ENCODE measurements at places on chromosomes 6 and 20.

GRCh38 chr6:88302769-88303225 is 136.7 kb upstream of the CNR1 start:
- no peaks in the 10 kb centered on the region for H3K36me3 ChIP-seq
- H3K4me3 ChIP-seq = no peak overlapping the region
- H3K27ac ChIP-seq = no peak overlapping the region

GRCh38 chr6:147105786-147106185 is 98.4 kb upstream of the STXBP5 start:
- no peaks in the 10 kb centered on the region for H3K36me3 ChIP-seq
- H3K27ac ChIP-seq = no peak overlapping the region
- H3K4me3 ChIP-seq = no peak overlapping the region
- no peaks in the 10 kb centered on the region for H3K4me1 ChIP-seq

- H3K36me3 ChIP-seq = no peaks in the 10 kb centered on the region
- no peak overlapping the region for H3K27ac ChIP-seq
- no peaks in the 10 kb centered on the region for H3K27me3 ChIP-seq
- no peak overlapping the region for H3K4me3 ChIP-seq
- peaks cover 4% of the 10 kb centered on the region for H3K4me1 ChIP-seq
Measured at GRCh38 chr20:35871259-35871771, 83.0 kb downstream of the SCAND1 start.

DNA sequence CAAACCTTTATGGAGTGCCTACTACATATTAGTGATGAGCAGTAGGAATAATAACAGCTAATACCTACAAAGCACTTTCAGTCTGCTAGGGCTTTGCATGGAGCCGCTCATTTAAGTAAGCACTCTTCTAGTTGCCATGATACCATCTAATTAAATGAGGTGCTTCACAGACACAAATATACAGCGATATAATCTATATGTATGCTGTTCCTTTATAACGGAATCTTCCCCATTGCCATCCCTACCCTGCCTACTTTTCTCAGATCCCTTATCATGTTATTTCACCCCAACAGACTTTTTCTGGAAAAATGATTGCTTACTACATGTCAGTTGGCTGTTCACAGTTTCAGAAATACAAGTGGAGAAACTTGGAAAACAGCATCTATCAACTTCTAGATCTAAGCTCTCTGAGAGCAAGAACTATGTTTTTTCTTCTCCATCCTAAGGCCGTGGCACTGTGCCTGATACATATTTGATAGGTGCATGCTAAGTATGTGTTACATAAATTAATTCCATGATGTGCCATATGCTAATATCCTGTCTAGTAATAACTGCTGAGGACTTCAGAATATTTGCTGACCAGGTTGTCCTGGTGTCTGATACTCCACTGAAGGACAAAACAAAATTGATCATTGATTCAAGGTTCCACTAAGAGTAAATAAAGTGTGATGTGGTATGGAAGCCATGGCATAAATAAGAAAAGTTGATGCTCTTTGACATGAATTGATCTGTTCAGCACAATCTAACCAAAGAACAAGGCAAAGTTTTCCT is 124.6 kb downstream of the GMPR start:
- no peaks in the 10 kb centered on the region for H3K27me3 ChIP-seq
- DNase-seq = no peak
- H3K36me3 ChIP-seq = no peaks in the 10 kb centered on the region
- no peak overlapping the region for H3K4me3 ChIP-seq
- no peaks in the 10 kb centered on the region for H3K4me1 ChIP-seq

DNA sequence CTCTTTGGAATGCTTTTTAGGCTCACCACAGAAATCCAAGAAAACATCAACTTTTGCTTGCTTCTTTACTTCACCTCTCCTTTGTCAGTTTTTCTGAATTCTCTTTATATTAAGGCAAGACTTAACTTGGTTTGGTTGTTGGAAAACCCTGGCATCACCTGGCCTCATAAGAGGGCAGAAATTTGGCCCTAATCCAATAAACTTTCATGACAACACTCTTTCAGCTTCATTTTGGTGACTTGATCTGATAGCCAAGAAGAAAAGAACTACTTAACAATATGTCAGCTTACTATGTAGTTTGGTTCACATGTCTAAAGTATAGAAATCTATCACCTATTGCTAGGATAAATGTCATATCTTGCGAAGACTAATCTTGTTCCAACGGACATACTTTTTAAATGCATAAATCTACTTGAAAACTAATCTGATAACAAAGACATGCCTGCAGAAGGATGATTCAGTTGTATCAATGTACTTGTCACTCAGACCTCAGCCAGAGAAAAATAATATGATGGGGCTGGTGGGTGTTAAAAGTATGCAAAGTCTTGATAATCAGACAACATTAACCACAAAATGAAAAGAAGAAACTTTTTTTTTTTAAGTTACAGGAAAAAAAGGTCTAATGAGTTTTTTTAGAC is 19.3 kb upstream of the HBS1L start:
- no peak for DNase-seq
- H3K27me3 ChIP-seq = no peaks in the 10 kb centered on the region
- no peaks in the 10 kb centered on the region for H3K36me3 ChIP-seq
- H3K4me1 ChIP-seq = no peaks in the 10 kb centered on the region

All from mesendoderm (in vitro differentiated cells).